Ascending aorta (tissue), 2 donors: ENCODE measurements at places on chromosomes 7 and 10. TPM values are rescaled to one million over a fixed set of nuclear protein-coding genes. Genes with fewer than 3 reads are reported as not detected.

SLC16A9 gene
- 2.9 TPM for total RNA-seq

DNA sequence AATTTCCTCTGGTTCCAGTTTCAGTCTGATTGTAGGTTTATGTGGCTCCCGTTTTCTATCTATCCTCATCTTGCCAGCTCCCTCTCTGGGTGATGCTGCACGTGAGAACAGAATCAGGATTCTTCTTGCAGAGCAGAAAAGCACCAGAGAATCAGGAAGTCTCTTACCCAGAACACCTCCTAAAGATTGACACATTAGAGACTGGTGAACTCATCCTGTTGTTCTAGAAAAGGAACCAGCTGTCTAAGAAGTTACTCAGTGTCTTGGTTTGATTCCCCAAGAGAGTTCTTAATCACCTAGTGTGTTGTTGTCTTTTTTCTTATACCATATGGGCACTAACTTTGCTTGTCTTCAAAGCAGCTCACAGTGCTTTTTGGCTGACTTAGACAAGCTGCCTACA, 152.4 kb downstream of the DGKI start:
- no peak for DNase-seq

MRLN gene
- total RNA-seq, result not detected

- DNase-seq, result no peak
These were observed 195.1 kb downstream of the HECW1 start for GRCh38 chr7:43307522-43307921.

DNA sequence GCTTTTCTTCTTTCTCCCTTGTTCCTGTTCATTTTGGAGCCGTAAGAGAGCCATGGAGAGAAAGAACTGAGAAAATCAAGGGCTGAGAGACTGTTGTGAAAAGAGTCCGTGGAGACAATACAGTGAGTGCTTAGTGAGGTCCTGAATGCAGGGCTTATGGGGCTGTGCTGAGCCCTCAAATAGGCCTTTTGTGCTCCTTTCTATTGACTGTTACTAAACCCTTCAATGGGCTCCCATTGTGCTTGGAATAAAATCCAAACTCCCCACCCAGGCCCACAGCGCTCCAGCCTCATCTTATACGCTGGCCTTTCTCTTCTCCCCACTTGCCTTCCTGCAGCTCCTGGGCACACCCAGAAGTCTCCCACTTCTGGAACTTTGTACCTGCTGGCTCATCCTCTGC, 243.1 kb upstream of the HABP2 start:
- DNase-seq, result no peak

- no peak for DNase-seq
These were observed 211.7 kb upstream of the NFE2L3 start for GRCh38 chr7:25940086-25940906.

NOC3L gene
- 7.9 TPM for total RNA-seq

- no peak for DNase-seq
These were observed 55.2 kb downstream of the FHIP2A start for GRCh38 chr10:114876602-114877300.
